ENCODE measurements at places on chromosomes 11 and 22.

DNA sequence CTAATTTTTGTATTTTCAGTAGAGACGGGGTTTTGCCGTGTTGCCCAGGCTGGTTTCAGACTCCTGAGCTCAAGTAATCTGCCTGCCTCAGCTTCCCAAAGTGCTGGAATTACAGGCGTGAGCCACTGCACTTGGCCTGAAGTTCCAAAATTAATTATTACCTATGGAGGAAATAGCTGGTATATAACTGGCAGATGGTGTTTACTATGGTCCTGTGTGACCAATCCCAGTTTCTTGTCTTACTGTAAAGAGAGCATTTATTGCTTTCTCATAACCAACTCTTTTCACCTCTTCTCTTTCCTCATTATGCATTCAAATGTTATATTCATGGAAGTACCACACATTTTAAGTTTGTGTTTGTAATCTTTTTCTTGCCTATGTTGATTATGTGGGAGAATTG, 24.2 kb upstream of the ACAT1 start:
- no peak for DNase-seq

DNA sequence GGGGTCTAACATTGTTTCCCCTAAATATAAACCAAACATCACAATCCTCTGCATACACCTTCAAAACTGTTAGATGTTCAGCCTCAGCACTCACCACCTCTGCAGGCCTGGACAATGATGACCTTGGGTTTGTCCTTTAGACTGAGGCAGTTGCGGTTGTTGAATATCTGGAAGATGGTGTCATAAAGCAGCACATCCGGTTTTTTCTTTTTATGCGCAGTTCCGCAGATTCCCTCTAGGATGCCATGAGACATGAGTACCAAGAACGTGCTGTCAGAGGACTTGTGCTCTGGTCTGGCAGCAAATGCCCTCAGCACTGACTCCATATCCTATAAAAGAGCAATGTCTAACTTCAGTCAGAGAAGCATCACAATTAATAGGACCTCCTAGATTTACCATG, 22.8 kb downstream of the CASP5 start:
- no peak for DNase-seq

GRCh38 chr11:129613071-129613470, 202.6 kb upstream of the TMEM45B start:
- DNase-seq: no peak

GRCh38 chr22:17928391-17928790, 96.0 kb downstream of the MICAL3 start:
- DNase-seq: no peak

GRCh38 chr11:123203471-123203870, 8.4 kb upstream of the CLMP start:
- DNase-seq: no peak

GRCh38 chr22:18997925-18998315, 61.8 kb upstream of the PRODH start:
- no peak for DNase-seq

GRCh38 chr11:92980312-92980711, 10.9 kb downstream of the MTNR1B start:
- DNase-seq: no peak
